NCI-H2171 (cell line): ENCODE measurements at places on chromosomes 5 and 9.

GRCh38 chr5:172766287-172767108 is 4.5 kb downstream of the DUSP1 start:
- DNase-seq: no peak

DNA sequence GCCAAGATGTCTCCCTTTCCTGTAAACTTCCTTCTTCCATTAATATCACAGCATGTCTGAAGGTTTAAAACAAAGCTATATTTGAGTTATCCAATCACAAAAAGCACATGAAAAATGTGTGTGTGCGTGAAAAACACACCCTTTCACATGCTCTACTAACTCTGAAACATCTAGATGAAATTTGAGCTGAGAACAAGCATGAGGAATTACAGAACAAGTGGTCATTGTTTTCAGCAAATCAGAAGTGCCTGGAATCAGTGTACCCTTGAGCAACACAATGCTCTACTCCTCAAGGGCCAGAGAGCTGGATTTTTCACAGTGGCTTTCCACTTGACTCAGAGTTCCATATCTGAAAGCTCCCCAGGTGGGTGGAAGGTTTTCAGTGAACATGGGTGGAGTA is 255.9 kb downstream of the PSAT1 start:
- no peak for DNase-seq

DNA sequence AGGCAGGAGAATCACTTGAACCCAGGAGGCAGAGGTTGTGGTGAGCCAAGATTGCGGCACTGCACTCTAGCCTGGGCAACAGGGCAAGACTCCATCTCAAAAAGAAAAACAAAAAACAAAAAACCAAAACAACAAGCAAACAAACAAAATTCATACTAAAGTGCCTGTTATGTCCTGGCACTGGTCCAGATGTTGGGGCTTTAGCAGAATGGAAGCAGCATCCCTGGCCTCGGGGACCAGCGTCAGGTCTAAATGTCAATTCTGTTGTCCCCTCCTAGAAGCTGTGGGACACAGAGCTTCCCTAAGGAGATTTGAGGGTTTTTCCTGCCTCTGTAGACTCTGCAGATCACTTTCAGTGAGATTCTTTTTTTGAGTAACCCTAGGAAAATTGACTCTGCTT is 26.2 kb downstream of the PPARGC1B start:
- no peak for DNase-seq

GRCh38 chr9:132997591-132997990 is 19.1 kb downstream of the GFI1B start:
- no peak for DNase-seq

DNA sequence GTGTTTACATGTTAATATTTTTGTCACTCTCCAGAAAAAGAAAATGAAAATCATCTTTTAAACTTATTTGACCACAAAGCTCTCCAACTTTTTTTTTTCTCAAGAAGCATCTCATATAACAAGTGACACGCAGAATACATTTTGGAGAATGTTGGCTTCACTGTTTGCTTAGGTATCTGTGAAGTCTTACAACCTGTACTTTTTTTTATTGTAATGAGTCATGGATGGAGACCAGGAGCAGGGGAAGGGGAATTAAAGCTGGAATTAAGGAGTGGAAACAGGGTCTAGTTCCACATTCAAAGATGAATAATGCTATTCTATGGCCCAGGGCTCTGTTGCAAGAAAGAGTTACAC is 211.9 kb downstream of the MAN2A1 start:
- no peak for DNase-seq

DNA sequence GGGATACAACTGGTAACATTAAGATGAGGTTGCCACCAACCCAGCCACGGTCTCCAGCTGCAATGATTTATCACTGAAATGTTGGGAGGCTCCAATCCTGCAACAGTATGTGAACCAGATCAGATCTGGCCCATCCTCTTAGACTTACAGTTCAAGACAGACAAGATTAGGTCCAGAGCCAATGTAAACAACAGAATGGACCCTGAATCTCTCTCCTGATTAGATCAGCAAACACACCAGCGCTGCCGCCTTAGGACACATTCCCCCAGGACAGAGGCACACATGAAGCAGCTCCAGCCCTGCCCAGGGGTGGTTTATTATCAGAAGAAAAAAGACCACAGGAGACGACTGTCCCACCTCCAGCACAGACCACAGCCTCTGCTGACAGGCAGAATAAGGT is 82.1 kb downstream of the SLIT3 start:
- no peak for DNase-seq

DNA sequence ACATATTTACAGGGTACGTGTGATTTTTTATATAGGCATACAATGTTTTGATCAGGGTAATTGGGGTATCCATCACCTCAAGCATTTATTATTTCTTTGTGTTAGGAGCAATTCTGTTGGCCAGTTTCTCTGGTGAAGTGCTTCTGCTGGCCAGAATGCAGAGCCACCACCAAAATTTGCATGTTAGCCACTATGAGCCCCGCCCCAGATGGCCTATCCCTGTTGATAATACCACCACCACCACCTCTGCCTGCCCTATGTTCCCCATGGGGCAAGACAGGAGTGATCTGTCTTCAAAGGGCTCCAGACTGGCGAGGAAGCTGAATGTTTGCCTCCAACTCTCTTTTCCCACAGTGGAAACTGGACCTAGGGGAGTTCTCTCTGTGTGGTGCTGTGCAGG is 26.0 kb upstream of the JAK2 start:
- DNase-seq: no peak

- no peak for DNase-seq
Measured at GRCh38 chr9:69980041-69980440, 63.6 kb upstream of the MAMDC2 start.

DNA sequence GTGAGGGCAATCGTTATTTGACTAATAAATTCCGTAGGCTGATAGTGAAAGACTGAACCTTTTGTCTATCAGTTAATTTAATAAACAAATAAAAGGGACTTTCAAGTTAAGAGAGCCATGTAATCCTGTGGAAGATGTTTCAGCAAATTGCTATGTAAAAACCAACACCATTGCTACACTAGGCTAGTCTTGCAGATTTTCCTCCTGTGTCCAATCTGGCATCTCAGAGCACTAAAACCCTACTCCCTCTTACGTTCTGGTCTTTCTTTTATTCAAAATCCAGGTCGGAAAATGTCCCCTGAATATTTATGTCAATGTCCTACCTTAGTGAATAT is 478.8 kb upstream of the TNC start:
- no peak for DNase-seq

GRCh38 chr9:77175151-77175550 is 2.2 kb upstream of the VPS13A start:
- no peak for DNase-seq

- DNase-seq: no peak
Measured at GRCh38 chr5:148808864-148809642, 17.4 kb upstream of the ADRB2 start.

DNA sequence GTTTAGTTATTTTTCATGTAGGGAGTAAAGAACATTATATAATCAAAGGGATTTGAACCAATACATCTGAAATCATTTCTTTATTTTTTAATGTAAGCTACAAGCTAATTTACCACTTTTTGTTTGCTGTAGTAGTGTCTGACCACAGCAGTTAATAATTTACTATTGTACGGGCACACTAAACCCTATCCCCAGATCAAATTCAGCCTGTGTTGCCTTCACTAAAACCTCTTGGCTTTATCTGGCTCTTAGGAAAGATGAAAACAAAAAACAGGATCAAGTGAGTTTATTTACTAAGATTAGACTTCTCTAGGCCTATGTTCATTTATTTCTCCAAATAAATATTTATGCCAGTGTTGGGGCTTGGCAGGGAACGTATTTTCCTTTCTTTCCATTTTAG is 384.1 kb downstream of the EBF1 start:
- DNase-seq: no peak

- DNase-seq: no peak
Measured at GRCh38 chr9:6739218-6739617, 18.6 kb upstream of the KDM4C start.

GRCh38 chr9:35380039-35380438 is 109.9 kb upstream of the RUSC2 start:
- no peak for DNase-seq

- DNase-seq: no peak
Measured at GRCh38 chr5:395921-396530, 47.0 kb upstream of the EXOC3 start.

GRCh38 chr9:81396528-81396927 is 292.8 kb downstream of the TLE1 start:
- DNase-seq: no peak

DNA sequence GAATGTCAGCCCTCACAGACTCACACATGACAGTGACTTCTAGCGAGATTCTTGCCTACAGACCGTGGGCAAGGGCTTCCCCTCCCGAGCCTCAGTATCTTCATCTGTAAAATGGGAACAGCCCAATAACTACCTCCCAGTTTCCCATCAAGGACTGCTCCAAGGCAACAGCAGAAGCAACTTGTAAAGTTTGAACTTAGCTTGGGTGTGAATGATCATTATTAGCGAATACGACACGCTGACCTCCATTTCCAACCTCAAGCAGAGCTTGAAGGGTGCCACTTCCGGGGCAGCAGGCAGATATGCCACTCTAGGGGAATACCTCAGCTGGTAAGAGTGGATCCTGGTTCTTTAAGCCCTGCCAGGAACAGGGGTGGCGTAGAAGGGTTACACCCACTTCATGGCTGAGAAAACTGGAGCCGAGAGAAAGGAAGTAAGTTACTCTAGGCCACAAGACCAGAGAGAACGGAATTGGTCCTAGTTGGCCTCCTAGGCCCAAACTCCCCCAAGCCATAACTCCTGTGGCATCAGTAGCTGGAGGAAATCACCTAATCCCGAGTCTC is 2.0 kb downstream of the RNF44 start:
- no peak for DNase-seq

- DNase-seq: no peak
Measured at GRCh38 chr9:100447041-100447440, 20.1 kb downstream of the MSANTD3 start.
